Activated CD4-positive, alpha-beta memory T cell treated with anti-CD3 and anti-CD28 coated beads for 36 hours (primary cell): ENCODE measurements at places on chromosomes 6 and 20. TPM values are rescaled to one million over a fixed set of nuclear protein-coding genes. Genes with fewer than 3 reads are reported as not detected.

Gene CTCFL
- not detected for total RNA-seq

Gene HUS1B
- total RNA-seq, result 1.1 TPM

- no peak for DNase-seq
These were observed 576 bp downstream of the NECAB3 start for GRCh38 chr20:33673410-33674293.

DNA sequence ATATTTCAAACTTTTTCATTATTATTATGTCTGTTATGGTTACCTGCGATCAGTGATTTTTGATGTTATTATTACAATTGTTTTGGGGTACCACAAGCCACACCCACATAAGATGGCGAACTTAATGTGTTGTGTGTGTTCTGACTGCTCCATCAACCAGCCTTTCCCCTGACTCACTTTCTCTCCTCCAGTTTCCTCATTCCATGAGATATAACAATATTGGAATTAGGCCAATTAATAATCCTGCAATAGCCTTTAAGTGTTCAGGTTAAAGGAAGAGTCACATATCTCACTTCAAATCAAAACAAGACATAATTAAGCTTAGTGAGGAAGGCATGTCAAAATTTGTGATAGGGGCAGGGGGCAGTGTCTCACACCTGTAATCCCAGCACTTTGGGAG is 16.3 kb upstream of the POPDC3 start:
- no peak for DNase-seq

DNA sequence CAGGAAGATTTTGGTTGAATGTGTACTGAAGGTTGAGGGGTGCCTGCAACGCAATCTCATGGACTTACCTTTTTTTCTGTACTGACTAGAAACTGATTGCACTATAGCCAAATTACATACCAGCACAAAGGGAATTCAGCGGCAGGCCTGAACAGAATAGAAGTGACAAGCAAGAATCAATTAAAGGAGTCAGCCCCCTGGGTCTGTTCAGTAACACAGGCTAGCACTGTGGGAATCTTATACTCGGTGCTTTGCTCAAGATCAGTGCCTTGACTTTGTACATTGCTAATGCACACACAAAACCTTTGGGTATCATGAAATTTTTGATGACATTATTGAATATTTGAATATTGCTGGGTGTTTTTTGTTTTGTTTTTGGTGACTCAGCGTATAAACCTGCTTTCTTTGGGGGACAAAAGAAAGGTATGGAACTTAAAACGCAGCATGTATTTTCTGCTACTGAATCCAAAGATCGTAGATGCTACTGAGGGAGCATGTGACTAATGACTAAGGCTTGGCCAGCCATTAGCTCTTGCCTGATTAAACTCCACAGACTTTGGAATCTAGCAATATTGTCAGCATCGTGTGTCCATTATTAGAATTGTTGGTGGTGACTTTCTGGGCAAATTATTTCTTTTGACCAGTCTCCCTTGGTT is 236.6 kb downstream of the ARID1B start:
- DNase-seq, result no peak

- no peak for DNase-seq
These were observed 34.8 kb upstream of the SIRT5 start for GRCh38 chr6:13539572-13539971.

DNA sequence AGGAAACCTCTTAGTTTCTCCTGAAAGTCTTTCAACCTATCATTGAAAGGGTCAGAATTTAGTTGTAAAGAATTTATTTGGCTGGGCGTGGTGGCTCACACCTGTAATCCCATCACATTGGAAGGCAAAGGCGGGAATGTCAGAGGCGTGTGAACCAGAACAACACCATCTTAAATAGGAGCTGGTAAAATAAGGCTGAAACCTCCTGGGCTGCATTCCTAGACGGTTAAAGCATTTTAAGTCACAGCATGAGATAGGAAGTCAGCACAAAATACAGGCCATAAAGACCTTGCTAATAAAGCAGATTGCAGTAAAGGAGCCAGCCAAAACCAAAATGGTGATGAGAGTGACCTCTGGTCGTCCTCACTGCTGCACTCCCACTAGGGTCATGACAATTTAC is 29.6 kb downstream of the OR2B2 start:
- DNase-seq, result no peak
